GM06990 (cell line): ENCODE measurements at places on chromosomes 6 and 20.

- no peak for DNase-seq
These were observed 1.2 kb downstream of the LAMA5 start for GRCh38 chr20:62365814-62366369.

GRCh38 chr20:20793591-20793990, 81.1 kb upstream of the RALGAPA2 start:
- DNase-seq, result no peak

DNA sequence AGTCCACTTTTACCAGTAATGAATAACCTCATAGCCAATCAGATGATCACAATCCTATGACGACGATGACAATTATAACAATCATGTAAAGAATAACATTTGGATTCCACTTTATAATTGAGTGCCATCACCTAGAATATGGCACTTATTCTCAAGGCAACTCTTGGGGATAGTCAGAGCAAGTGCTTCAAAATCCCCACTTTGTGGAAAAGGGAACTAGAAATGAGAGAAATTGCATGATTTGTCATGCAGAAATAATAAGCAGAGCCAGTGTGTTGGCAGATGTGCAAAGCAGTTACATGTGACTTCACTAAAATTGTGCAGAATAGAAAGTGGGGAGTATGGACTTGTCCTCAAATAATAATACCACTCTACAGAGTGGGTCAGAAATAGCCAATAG, 41.3 kb downstream of the FRK start:
- DNase-seq, result peak; percentile 34

- DNase-seq, result no peak
These were observed 525.3 kb upstream of the HTR1E start for GRCh38 chr6:86412057-86412456.

DNA sequence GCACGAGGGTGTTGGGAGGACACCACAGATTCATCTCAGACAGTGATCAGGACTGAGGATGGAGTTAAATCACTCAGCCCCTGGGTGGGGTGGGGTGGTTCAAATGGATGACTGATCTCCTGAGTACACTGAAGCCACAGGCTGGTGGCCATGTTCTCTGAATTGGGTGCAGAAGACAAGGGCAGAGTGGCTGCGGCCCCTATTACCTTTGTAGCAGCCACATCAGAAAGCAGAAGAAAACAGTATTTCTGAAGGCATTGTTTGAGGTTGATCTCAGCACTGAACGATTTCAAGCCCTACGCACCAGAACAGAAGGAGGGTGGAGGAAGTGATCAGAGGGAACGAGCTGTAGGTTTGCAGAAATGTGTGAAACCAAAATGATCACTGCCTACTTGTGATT, 71.6 kb downstream of the SH3BGRL2 start:
- DNase-seq, result no peak

DNA sequence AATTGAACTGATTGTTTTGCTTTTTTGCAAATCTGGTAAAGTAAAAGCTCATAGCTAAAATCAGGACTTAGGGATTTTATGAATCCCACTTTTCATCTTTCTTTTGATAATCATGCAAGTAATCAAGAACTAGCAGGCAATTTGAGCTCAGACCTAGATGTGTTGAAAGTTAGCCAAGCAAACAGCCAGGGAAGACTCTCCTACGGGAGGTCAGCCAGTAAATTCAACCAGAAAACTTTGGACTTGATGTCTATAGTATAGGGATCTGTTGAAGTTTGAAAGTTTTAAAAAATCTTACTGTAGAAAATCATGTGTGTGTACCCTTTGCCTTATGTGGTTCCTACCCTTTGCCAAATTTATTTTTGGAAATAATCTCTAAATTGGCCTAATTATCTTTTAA, 95.0 kb upstream of the TPD52L1 start:
- no peak for DNase-seq

DNA sequence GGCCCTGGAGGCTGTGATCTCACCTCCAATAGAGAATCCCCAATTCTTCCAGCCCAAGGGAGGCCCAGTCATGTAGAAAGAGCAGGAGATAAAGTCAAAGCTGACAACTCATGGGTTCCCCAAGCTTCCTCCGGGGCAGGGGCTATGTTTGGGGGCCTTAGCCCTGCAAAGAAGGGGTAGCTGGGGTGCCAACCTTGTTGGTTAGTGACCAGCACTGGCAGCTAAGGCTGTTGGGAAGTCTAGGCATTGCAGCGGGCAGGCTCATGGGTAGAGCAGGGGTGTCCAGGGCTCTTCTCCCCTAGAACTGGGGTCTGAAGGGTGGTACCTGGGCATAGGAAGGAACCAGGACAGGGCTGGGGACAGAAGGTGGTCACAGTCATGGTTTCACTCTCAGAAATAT, 36.4 kb downstream of the TGM2 start:
- no peak for DNase-seq

DNA sequence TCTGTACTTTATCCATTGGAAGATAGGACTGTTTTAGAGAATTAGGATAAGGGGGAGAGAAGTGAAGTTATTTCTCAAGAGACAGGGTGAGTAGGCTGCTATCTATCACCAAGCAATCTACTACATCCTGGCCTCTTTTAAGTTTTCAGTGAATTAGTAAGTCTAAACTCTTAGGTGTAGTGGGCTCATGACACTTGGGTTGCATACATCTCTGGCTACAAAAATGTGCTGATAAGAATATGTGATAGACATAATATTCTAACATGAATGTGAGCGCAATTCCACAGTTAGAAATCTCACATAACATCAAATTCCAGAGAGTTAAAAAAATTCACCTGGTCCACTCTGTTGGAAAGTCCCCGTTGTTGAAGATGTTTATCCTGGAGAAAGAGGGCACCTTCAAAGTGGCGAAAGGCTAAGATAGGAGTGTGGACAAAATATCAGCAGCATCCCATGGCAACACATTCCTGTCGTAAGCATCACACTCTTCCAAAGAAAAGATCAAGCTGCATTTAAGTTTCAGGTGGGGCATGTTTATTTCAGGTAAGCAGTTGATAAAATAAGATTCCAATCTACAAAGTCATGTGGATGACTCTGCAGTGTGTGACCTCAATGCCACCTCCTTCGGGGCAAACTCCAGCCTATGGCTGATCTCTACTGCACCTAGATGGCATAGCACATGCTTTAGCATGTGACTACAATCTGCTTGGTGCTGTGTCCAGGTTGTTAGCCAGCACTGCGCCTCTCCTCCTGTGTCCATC, 111.7 kb upstream of the NEDD9 start:
- no peak for DNase-seq

DNA sequence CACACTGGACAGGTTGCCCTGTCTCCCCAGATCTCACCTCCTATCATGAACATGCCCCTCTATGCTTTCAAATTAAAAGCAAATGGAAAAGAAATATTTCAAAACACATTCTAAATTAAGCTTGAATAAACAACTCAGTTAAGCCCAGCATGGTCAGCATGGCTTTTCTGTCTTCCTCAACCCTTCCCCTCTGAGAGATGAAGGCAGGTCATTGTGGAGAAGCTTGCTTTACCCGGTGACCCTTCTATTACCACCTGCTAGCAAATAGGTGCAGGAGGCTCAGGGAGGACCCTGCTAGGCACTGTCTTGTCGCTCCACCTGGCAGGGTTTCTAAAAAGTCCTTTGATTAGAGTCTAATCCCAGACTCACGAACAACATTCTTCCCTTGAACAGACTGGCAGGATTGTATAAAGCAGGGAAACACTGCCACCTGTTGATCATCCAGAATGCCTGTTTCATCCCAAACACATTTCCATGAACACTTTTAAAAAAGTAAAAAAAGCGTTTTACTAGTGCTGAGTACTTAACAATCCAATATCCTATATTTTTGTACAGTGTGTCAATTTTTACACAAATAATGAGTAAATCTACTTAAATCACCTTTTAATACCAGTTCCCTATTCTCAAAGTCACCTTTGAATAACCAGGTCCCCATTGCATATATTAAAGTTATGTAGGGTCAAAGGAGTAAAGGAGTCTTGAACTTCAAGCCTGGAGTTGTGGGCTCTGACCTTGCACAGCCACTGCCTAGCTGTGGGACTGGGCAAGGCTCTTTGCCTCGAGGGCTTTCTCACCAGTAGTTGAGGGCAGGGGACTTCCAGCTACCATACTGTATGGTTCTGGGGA, 75.5 kb downstream of the GPR6 start:
- DNase-seq, result no peak

- DNase-seq, result no peak
These were observed 2.6 kb downstream of the SPACA1 start for GRCh38 chr6:88050140-88050818.

GRCh38 chr6:109096208-109096607, 901 bp downstream of the CEP57L1 start:
- no peak for DNase-seq

DNA sequence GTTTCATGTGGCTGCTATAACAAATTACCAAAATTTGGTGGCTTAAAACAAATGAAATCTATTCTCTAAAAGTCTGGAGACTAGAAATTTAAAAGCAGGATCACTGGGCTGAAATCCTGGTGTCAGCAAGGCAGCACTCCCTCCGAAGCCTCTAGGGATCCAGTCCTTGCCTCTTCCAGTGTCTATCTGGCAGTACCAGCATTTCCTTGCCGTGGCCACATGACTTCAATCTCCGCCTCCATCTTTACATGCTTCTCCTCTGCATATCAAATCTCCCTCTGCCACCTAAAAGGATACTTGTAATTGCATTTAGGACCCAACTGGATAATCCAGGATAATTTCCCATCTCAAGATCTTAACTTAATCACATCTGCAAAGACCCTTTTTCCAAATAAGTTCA, 30.2 kb downstream of the ARHGAP18 start:
- no peak for DNase-seq

DNA sequence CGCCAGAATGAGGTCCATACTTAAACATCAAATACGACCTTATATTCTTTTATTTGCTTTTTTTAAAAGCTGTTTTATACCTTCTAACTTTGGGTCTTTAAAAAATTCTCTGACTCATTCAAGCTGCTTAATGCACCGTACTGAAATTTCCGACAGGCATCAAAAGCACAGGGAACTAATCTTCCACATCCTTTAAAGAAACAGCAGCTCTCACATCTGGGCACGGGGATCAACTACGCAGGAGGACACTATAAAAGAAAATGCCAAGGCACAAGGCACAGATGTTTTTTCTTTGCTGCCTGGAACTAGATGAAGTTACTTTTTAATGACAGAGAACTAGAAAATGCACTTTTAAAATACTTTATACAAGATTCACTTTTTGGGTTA, 112.4 kb upstream of the ARG1 start:
- DNase-seq, result no peak

DNA sequence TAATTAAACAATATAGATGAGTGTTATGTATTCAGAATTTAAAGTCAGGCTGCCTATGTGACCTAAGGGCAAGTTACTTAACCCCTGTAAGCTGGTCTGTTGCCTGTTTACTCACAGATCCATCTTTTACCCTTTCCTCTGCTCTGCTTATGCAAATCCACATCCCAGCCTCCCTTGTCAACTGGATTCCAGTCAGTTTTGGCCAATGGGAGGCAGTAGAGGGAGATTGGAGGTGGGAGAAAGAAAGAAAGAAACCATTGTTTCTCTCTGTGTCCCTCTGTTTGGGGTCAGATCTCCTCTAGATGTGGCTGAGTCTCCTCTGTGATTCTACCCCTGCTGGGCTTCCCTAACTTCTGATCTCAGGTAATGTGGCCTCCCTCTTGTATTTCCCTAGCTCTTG, 266.8 kb upstream of the PLN start:
- DNase-seq, result no peak

DNA sequence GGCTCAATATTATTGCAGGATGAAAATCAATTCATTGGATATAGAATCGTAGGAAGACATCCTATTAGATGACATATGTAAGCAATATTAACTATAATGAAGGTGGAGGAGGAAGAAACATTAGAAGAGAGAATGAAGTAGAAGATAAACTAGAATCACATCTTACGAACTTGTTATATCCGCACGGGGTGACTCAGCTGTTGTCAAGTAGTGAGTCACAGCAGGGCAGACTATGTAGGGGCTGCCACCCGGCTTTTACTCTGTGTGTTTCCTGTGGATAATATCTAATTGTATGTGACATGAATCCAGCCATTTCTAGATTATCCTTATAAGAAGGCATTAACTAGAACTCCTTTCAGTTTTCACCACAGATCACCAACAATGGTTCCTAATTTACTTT, 520.2 kb downstream of the DOK5 start:
- DNase-seq, result no peak

GRCh38 chr6:56259234-56260077, 12.1 kb upstream of the COL21A1 start:
- DNase-seq, result no peak

DNA sequence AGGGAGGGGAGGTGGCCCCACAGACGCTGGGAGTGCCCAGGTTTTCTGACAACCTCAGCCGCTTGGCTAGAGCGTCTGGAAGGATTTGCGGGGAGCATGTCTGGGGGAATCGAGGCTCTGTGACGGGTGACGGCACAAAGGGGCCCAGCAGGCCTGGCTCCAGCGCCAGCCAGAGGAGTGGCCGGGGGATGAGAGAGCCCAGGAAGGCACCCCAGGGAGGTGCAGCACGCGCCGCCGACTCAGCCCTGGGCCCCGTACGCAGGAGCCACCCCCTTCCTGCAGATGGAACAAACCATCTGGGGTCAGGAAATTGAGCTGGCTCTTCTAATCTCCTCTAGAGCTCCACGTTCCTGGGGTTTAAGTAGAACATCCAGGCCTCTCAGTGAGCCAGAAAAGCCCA, 5.9 kb upstream of the SLCO4A1 start:
- DNase-seq, result no peak

- DNase-seq, result no peak
These were observed 40.4 kb downstream of the GCLC start for GRCh38 chr6:53504512-53504911.

DNA sequence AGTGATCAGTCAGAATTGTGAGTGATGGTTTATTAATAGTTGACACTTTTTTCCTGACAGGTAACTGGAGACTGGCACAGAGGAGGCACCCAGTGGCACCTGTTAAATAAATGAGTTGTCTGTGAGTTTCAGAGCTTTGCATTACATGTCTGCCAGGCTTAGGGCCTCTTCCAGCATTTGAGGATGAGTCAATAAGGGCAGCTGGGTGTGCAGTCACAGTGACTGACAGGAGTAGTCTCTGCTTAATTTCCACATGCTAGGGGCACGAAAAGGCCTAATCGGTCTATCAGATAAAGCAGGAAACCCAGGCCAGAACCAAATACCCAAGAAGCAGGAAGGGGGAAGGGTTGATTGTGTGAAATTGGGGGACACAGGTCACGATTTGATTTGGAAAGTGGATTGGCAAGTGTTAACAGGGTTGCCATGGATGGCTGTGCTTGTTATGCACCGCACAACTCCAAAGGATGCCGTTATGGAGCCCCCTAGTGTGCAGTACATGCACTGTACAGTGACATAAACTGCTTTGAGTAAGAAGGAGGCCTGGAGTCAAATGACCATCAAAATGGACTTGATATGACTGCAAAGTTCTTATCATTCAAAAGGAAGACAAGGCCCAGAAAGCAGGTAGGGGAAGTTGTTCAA, 111.9 kb upstream of the GGTLC1 start:
- DNase-seq, result no peak

GRCh38 chr20:5886788-5887187, 63.5 kb downstream of the TRMT6 start:
- DNase-seq, result no peak
